B cell (primary cell): ENCODE measurements at places on chromosomes 2 and 18. TPM values are rescaled to one million over a fixed set of nuclear protein-coding genes. Genes with fewer than 3 reads are reported as not detected.
A peak's percentile ranks its signal among the peaks of the same experiment; 100 is the strongest.

DNA sequence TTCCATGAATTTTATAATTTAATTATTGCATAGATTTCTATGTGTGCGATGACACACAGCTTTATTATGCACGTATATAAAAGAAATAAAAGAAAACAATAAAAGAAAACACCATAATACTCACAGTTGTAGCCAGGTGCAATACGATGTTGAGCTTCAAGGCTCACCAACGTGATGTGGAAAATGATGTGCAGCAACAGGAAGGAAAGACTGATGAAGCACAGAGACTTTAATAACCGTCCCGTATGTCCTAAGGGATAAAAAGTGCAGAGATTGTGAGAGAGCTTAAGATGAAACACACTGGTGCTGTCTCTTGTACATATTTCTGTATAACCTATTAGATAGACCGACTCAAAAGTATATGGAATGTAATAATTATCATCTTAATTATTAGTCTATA lies 170.0 kb downstream of the PIEZO2 start:
- H3K36me3 ChIP-seq, result no peaks in the 10 kb centered on the region
- no peaks in the 10 kb centered on the region for H3K4me1 ChIP-seq
- no peak for DNase-seq
- H3K4me3 ChIP-seq, result no peak overlapping the region
- no peak overlapping the region for H3K27ac ChIP-seq

- H3K4me3 ChIP-seq, result no peak overlapping the region
- H3K36me3 ChIP-seq, result no peaks in the 10 kb centered on the region
- DNase-seq, result no peak
- H3K27me3 ChIP-seq, result no peaks in the 10 kb centered on the region
- H3K27ac ChIP-seq, result no peak overlapping the region
- no peaks in the 10 kb centered on the region for H3K4me1 ChIP-seq
Measured at GRCh38 chr2:144535300-144535699, 15.4 kb upstream of the ZEB2 start.

- DNase-seq, result peak; percentile 55
- peak overlapping the region; percentile 16 for H3K4me3 ChIP-seq
- H3K36me3 ChIP-seq, result no peaks in the 10 kb centered on the region
- H3K27ac ChIP-seq, result no peak overlapping the region
- H3K27me3 ChIP-seq, result no peaks in the 10 kb centered on the region
Measured at GRCh38 chr2:160427629-160428404, 65.8 kb downstream of the RBMS1 start.

DNA sequence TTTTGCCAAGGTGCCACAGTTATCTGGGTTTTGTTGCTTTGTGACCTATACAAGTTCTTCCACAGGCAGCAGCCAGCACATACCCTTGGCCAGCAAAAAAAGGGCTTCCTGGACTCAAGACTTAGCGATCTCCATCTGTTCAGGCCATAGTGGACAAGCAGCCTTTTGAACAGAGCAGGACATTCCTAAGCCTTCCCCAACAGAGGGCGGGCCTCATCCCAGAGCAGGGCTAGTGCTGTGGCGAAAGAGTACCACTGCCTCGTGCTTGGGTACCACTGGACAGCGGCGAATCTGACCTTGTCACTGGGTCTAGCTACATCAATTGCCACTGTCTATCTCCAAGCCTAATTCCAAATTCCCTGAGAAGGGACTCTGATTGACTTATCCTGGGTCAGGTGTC lies 56.4 kb downstream of the NAB1 start:
- H3K4me3 ChIP-seq, result no peak overlapping the region
- H3K27ac ChIP-seq, result no peak overlapping the region
- no peaks in the 10 kb centered on the region for H3K4me1 ChIP-seq
- H3K36me3 ChIP-seq, result no peaks in the 10 kb centered on the region
- H3K27me3 ChIP-seq, result no peaks in the 10 kb centered on the region
- no peak for DNase-seq

GRCh38 chr18:8339952-8340351 lies 269.3 kb upstream of the RAB12 start:
- H3K27me3 ChIP-seq, result no peaks in the 10 kb centered on the region
- H3K27ac ChIP-seq, result no peak overlapping the region
- no peaks in the 10 kb centered on the region for H3K4me1 ChIP-seq
- DNase-seq, result no peak
- no peaks in the 10 kb centered on the region for H3K36me3 ChIP-seq
- H3K4me3 ChIP-seq, result no peak overlapping the region

- H3K27ac ChIP-seq, result no peak overlapping the region
- H3K36me3 ChIP-seq, result no peaks in the 10 kb centered on the region
- no peak for DNase-seq
- no peaks in the 10 kb centered on the region for H3K4me1 ChIP-seq
- H3K4me3 ChIP-seq, result no peak overlapping the region
Measured at GRCh38 chr18:36752929-36753865, 75.6 kb downstream of the TPGS2 start.

GRCh38 chr2:221605751-221606240 lies 33.7 kb upstream of the EPHA4 start:
- no peaks in the 10 kb centered on the region for H3K4me1 ChIP-seq
- H3K36me3 ChIP-seq, result no peaks in the 10 kb centered on the region
- no peak overlapping the region for H3K27ac ChIP-seq
- no peaks in the 10 kb centered on the region for H3K27me3 ChIP-seq
- no peak for DNase-seq
- no peak overlapping the region for H3K4me3 ChIP-seq

Gene RESP18
- not detected in 2 replicates for total RNA-seq

Gene LRRTM4
- total RNA-seq, result not detected in 2 replicates

Gene SRD5A2
- not detected in 2 replicates for total RNA-seq

Gene TUBA3E
- not detected in 2 replicates for total RNA-seq
